GM18507 (cell line): ENCODE measurements at places on chromosomes 6 and 20.

- no peak for DNase-seq
Observed at GRCh38 chr6:56437171-56437900, 190.0 kb upstream of the COL21A1 start.

DNA sequence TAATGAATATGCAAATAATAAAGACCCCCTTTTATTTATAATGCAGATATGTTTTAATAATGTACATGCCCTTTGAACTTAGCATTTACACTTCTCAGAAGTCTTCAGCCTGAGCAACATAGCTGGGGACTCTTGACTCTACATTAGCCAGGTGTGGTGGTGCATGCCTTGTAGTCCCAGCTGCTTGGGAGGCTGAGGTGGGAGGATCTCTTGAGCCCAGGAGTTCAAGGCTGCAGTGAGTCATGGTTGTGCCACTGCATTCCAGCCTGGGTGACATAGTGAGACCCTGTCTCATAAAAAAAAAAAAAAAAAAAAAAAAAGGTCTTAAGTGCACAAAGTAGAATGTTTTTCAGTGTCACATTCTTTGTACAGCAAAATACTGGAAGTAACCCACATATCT lies 17.3 kb upstream of the MAPK13 start:
- no peak for DNase-seq

DNA sequence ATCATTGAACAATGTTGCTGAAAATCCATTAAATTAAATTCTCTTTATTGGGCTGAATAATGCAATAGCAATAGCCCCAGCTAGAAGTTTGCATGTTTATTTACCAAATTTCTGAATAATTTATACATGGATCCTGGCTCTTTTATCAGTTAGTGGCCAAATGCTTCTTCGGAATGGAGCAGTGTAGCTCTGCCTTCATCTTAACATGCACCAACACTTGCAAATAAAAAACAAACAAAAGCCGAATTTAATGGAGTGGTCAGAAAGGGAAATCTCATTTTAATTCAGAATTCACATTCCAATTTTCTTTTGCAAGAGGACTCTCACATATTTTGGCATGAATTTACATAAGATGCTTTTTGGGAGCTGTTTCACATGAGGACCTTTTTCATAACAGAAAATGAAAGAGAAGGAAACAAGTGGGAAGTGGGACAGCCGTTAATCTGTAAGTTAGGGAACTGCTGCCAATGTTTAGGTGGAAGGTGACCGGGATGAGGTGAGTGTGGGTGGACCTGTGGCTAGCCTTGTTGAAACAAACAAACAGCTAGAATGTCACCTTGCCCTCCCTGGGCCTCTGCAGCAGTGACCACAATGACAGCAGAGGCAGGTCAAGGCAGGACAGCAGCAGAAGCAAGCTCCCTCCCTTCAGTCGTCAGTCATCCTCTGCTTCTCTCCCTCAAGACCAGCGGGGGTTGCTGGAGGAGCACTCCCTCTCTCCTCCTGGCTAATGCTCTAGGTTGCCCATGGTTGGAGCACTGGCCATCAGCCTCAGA lies 73.2 kb downstream of the INSM1 start:
- DNase-seq, result no peak

DNA sequence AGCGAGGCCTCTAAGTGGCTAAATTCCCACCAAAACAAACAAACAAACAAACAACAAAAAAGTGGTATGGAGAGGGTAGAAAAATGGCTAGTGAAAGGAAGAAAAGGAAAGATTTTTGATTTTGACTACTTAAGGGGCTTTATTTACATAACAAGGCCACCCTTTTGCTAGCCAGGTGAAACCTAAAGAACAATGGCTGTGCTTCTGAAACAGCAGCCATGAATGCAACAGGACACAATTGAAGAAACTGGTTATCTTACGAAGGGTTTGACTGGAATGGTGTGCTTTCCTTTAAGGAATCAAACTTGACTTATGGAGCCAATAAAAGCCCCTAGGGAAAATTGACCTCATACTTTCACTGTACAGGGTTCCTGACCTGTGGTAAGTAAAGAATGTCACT lies 68.9 kb downstream of the ERMARD start:
- no peak for DNase-seq

DNA sequence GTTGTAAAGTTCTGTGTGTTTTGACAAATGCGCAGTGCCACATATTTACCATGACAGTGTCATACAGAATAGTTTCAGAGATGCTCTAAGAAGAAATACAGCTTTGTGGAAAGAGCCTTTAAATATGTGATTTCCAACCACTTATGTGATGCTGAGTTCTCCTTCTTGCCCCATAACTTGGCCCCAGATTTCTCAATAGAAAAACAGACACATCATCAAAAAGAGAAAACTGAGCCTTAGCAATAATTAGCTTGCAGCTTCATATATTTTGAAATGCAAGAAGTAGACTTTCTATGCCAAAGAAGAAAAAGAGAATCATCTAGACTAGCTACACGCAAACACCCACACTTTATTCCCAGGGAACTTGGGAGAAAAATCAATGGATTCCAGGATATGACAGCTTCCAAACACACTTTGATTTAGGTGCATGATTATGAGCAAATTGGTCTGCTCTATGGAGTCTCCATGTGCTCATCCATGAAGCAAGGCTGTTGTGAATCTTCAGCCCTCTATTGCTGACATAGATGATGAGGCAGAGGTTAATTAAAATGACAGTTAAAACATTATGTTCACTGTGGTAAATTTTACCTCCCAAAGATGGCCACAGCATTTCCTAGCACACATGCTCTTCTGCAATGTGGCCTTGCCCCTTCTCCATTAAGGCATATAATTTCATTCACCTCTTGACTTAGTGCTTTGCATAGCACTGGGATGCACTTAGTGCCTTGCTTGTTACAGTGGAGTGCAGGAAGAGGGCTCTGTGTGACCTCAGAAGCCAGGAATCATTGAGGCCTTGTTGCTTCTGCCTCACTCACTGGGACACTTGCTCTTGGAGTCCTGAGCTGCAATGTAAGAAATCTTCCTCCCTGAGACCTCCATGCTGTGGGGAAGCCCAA lies 174.6 kb downstream of the SYNDIG1 start:
- no peak for DNase-seq

- DNase-seq, result no peak
Observed at GRCh38 chr6:158158123-158158522, 9.9 kb downstream of the SERAC1 start.

DNA sequence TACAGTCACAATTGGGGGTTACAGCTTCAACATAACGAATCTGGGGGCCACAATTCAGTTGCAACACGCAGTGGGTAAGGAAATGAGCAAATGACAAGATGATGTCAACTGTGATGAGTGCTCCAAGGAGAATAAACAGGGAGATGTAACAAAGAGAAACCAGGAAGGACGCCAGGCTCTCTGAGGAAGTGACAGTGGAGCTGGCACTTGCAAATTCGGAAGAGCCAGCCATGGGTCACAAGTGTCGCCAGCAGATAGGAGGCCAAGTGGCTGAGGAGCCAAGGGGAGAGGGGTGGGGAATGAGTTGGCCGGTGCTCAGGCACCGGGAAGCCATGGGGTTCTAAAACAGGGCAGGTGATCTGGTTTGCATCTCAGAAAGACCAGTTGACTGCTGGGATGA lies 136.4 kb downstream of the EYA2 start:
- no peak for DNase-seq

DNA sequence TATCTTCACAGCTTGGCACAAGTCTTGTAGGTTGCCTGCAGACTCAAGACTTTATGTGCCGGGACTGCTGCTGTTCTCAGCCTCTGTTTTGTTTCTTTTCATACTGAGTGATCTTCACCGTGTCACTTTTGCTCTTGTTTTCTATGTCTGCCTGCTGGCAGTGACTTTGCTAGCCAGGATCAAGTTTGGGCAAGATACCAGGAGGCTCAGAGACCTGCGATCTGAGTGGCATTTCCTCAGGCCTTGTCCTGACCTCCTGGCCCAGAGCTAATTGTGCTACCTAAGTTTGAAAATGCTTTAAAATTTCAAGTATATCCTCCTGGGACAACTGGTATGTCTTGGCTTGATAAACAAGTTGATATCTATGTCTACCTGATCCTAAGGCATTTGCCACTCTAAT lies 57.2 kb downstream of the DOK5 start:
- DNase-seq, result no peak

DNA sequence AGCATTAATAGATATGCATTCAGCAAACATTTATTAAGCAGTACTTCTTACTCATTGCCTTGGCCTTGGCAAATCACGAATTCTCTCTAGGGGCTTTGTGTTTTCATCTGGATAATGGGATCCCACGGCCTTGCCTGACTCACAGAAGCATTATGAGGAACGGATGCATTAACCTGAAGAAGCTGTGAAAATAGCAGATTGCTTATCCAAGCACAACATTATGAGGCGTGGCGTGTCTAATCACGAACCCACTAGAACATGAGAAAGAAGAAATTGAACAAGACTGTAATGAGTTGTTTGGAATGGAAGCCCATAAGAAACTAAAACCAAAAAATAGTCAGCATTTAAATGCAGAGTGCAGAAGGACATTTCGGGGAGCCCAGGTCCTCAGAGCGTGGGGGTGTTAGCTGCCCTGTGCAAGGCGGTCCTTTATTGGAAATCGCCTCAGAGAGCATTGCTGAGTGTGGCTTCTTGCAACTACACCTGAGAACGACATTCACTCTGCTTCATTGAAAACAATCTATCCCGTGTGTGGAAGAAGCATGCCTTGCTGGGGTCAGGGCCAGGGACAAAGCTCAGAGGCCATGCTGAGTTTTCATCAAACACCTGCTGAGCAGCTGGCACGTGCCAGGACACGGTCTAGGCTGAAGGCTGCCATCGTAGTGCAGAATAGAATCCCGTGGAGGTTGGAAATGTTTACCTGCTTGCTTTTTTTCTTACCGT lies 179.9 kb downstream of the ZDHHC14 start:
- DNase-seq, result no peak

- no peak for DNase-seq
Observed at GRCh38 chr6:156686301-156686994, 90.7 kb upstream of the ARID1B start.

DNA sequence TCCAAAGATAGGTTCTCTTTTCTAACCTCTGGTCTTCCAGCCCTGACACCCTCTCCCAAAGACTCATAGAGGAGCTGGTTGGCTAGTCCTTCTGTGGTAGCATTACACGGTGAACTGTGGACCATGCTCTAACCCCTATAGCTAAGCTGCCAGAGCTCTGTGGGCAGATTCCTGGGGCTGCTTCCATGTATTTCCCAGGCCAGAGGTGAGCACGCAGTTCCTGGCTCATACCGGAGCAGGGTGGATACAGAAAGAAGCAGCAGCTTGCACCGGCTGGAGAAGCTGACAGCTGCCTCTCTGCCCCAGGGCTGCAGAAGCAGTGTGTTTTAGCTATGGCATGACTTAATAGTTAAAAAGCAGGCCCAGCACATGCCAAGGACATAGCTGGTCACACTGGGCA lies 84.1 kb upstream of the FOXP4 start:
- DNase-seq, result no peak

DNA sequence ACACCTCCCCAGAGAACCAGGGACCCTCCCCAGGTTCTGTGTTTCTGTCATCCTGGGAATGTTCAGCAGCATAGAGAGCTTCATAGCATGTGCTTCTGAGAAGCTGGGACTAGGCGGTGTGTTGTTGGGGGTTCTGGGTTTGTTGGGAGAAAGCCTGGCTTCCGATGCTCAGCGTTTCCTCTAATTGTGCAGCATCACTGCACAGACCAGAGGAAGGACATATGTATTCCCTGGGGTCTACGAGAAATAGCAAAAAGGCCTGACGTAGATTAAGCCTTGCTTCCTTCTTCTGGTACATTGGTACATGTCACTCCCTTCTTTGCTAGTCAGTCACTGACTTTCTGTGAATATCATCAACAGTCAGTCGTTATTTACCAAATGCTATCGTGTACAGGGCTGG lies 96.9 kb upstream of the SGK1 start:
- DNase-seq, result no peak

DNA sequence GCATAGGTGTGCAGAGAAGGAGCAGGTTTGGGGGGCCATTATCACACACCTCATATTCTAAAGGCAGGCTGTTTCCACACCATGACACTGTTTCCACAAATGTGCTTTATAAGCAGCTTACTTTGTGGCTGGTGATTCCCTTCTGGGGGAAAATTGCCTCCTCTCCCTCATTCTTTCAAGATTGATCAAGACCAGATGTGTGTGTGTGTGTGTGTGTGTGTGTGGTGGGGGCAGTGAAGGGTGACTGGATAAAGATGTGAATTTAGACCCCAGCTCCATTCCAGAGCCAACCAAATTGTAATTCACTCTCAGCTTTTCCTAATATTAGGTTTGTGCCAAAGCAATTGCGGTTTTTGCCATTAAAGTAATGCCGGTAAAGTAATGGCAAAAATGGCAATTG lies 45.6 kb downstream of the EDN3 start:
- DNase-seq, result no peak

DNA sequence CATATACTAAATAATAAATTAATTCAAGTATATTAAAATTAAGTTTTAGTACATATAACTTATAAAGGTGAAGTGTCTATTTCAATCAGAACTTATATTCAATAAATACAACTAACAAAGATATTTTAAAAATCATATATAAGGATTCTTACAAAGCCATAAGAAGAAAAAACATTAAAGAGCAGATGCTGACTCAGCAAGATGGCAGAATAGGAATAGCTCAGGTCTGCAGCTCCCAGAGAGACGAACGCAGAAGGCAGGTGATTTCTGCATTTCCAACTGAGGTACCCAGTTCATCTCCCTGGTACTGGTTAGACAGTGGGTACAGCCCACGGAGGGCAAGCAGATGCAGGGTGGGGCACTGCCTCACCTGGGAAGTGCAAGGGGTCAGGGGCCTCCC lies 811.1 kb downstream of the EYS start:
- DNase-seq, result no peak

- DNase-seq, result no peak
Observed at GRCh38 chr6:140376209-140376608, 1001.8 kb upstream of the CITED2 start.

- DNase-seq, result no peak
Observed at GRCh38 chr6:118334634-118335033, 213.5 kb upstream of the PLN start.

- no peak for DNase-seq
Observed at GRCh38 chr6:169166896-169167580, 86.6 kb downstream of the THBS2 start.

GRCh38 chr6:68572975-68573374 lies 62.1 kb upstream of the ADGRB3 start:
- DNase-seq, result no peak

DNA sequence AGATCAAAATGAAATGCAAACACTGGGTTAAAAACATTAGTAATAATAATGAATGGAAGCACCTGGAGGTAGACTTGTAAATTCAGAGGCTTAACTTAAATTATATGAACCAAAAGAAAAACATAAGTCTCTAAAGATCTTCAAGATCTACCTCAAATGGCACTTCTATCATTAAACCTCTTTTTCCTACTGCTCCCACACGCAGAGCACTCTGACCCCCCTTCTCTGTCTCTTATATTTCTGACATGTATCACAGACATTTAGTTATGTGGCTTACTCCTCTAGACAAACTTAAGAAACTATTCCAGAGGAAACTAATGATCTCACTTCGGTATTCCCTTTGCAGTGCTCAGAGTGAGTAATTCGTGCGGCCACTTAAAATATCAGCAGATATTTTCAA lies 1.1 kb downstream of the TBC1D32 start:
- no peak for DNase-seq

DNA sequence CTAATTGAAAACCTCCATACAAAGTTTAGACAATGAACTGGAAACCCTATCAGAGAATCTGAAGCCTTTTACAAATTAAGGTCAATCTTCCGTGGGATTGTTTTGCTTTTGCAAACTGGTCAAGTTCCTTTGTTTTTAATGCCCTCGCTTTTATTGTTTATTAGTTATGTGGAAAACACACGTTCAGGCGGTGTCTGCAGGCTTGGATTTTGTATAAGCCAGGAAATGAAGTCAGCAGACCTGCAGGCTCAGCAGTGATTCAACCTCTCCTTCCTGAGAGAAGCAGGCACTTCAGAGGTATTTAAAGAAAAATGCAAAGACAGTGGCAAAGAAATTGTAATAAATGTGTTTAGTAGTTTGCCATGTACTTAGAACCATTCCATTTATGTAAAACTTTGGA lies 103.4 kb upstream of the PDE10A start:
- DNase-seq, result no peak
